ENCODE measurements at places on chromosomes 13 and 19.

- H3K27ac ChIP-seq = no peak overlapping the region
- no peak overlapping the region for H3K4me3 ChIP-seq
- no peaks in the 10 kb centered on the region for H3K4me1 ChIP-seq
- H3K27me3 ChIP-seq = peaks cover 26% of the 10 kb centered on the region
Measured at GRCh38 chr19:7692417-7693088, 9.4 kb downstream of the FCER2 start.

- peaks cover 26% of the 10 kb centered on the region for H3K4me1 ChIP-seq
- no peak overlapping the region for H3K27ac ChIP-seq
- no peak for DNase-seq
- H3K36me3 ChIP-seq = no peaks in the 10 kb centered on the region
- no peaks in the 10 kb centered on the region for H3K27me3 ChIP-seq
Measured at GRCh38 chr19:33157906-33158305, 26.0 kb downstream of the WDR88 start.

DNA sequence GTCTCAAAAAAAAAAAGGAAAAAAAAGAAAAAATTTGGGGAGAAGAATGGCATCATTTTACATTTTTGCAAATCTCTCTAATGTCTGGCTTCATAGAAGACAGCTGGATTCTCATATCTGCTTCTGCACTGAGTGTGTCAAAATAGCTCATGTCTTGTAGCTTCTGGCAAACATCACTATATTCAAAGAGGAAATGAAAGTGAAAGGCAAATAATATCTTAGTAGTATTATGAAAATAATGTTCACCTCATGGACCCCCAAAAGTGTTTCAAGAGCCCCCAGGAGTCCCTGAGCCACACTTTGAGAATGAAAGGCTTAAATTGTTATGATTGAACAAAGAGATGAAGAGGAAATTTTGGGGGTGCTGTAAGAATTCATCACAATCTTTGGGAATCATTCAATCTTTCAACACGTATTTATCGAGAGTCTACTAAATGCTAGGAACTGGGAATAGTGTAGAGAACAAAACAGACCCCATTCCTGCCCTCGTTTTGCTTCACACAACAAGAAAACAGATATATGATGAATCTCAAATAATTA, 1.2 kb upstream of the SLC6A16 start:
- DNase-seq = no peak
- H3K4me3 ChIP-seq = no peak overlapping the region
- no peaks in the 10 kb centered on the region for H3K4me1 ChIP-seq
- no peaks in the 10 kb centered on the region for H3K36me3 ChIP-seq
- H3K27ac ChIP-seq = no peak overlapping the region
- H3K27me3 ChIP-seq = no peaks in the 10 kb centered on the region

DNA sequence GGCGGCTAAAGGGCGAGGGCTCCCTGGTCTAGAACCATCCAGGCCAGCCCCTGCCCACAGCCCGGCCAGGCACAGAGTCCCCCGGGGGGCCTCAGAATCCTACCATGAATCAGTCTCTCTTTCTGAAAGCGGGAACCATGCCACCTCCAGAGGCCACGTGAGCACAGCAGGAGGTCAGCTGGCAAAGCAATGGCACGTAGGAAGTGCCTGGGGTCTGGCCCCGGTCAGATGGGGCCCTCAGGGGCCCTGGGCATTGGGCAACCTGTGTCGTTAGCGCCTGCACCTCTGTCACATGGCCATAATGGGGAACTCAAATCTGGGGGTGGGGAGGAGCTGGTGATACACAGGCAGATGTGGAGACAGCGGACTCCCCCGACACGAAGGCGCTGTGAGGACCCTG, 8.8 kb downstream of the MFSD12 start:
- H3K4me3 ChIP-seq = no peak overlapping the region
- H3K36me3 ChIP-seq = peaks cover 65% of the 10 kb centered on the region
- H3K4me1 ChIP-seq = peaks cover 15% of the 10 kb centered on the region
- DNase-seq = no peak

DNA sequence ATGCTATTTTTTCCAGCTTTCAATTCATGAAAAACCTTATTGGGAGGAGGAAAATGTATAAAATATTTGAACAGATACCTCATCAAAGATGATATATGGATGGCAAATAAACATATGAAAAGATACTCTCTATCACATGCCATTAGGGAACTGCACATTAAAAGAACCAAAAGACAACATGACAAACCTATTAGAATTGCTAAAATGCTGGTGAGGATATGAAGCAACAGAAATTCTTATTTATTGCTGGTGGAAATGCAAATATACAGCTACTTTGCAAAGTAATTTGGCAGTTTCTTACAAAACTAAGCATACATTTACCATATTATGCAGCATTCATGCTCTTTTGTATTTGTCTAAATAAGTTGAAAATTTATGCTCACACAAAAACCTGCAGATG, 1783.9 kb upstream of the PCDH20 start:
- H3K36me3 ChIP-seq = no peaks in the 10 kb centered on the region
- H3K4me3 ChIP-seq = no peak overlapping the region
- H3K27ac ChIP-seq = no peak overlapping the region
- no peaks in the 10 kb centered on the region for H3K27me3 ChIP-seq

DNA sequence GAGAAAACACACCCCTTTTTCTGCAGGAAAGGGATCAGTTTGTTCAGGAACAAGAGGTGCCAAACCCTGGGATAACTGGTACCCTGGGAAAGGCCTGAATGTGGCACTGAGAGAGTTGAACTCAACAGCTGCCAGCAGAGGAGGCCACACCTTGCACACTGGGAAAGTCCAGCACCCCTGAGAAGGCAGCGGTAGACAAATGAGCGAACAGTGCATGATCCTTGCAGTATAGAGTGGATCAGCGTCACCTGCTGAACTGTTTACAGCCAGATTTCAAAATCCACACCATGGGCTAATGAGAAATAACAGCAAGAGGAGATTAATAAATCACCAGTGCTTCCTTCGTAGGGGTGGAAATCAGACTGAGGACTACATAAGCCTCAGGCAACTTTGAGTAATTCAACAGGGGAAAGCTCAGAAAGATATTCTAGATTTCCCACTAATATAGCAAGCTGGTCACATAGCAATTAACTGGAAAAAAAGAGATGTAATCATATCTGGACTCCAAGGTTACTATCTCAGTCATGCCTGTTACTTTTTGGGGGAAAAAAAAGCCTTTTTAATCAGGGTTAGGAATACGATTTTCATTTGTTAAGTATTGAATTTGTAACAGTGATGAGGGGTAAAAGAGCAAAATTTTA, 52.0 kb downstream of the DCT start:
- H3K4me3 ChIP-seq = no peak overlapping the region
- no peaks in the 10 kb centered on the region for H3K27me3 ChIP-seq
- no peaks in the 10 kb centered on the region for H3K4me1 ChIP-seq
- no peak overlapping the region for H3K27ac ChIP-seq
- H3K36me3 ChIP-seq = no peaks in the 10 kb centered on the region
- DNase-seq = no peak

DNA sequence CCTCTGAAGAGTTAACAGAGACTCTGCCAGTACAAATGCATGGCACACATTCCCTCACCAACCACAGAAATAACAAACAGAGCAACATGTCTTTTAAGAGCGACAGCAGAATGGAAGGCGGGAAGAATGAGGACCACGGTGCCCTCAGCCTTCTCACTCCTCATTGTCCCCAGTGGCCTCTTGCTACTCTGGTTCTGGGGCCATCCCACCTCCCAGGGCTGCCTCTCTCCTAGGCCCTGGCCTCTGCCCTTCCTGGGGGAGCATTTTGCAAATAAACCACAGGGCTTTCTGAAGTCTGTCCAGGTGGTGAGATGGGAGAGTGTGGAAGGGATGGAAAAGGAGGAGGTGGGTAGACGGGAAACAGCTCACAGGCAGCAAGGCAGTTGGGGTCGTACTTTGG, 28.3 kb downstream of the CYP2B6 start:
- H3K4me1 ChIP-seq = no peaks in the 10 kb centered on the region
- no peak for DNase-seq
- no peaks in the 10 kb centered on the region for H3K36me3 ChIP-seq
- no peak overlapping the region for H3K4me3 ChIP-seq
- H3K27ac ChIP-seq = no peak overlapping the region
- H3K27me3 ChIP-seq = no peaks in the 10 kb centered on the region

DNA sequence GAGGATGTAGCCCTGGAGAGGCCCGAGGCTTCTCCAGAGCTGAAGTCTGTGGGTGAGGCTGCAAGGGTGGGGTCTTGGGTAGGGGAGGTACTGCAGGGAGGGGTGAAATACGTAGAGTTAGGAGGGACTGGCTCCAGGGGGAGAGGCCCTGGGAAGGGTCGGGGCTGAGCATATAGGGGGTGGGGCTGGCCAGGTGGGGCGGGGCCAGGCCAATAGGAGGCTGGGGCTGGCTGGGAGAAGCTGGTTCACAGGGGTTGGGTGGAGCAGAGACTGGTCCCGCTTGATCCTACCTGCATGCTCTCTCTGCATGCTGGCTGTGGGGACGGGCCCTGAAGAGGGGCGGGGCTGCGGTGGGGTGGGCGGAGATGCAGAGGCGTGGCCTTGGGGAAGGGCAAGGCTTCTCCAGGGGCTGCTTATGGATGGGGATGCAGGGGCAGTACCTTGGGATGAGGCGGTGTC, 51.9 kb downstream of the CELF5 start:
- H3K27me3 ChIP-seq = peaks cover 56% of the 10 kb centered on the region
- no peak for DNase-seq
- peak overlapping the region; percentile 12 for H3K4me3 ChIP-seq
- H3K36me3 ChIP-seq = no peaks in the 10 kb centered on the region

DNA sequence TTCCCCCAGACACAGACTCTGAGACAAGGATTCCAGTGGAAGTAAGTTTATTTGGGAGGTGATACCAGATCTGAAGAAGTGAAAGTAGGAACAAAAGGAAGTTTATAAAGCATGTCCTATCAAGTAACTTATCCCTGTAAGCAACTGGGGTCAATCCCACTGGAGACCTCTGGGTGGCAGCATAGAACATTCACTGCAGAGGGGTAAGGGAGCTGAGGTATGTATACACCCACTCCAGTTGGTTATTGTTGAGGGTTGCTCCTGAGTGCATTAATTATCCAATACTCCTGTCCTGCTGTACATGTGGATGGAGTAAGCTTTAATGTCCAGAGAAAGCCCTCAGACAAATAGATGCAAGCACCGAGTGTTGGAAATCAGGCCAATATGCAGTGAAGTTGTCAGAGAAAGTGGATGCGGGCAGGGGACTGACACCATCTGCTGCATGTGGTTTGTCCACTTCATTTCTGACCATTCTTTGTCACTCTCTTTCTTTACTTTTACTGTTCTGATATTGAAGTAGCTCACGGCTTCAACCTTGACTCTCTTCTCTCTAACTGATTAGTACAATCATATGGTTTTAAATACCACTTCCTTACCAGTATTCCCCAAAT, 46.7 kb downstream of the NOTCH3 start:
- no peaks in the 10 kb centered on the region for H3K4me1 ChIP-seq

- peak; percentile 77 for DNase-seq
- H3K4me3 ChIP-seq = no peak overlapping the region
- no peaks in the 10 kb centered on the region for H3K27me3 ChIP-seq
- H3K27ac ChIP-seq = no peak overlapping the region
- peaks cover 16% of the 10 kb centered on the region for H3K4me1 ChIP-seq
Measured at GRCh38 chr19:54517483-54517882, 14.9 kb downstream of the LAIR2 start.

DNA sequence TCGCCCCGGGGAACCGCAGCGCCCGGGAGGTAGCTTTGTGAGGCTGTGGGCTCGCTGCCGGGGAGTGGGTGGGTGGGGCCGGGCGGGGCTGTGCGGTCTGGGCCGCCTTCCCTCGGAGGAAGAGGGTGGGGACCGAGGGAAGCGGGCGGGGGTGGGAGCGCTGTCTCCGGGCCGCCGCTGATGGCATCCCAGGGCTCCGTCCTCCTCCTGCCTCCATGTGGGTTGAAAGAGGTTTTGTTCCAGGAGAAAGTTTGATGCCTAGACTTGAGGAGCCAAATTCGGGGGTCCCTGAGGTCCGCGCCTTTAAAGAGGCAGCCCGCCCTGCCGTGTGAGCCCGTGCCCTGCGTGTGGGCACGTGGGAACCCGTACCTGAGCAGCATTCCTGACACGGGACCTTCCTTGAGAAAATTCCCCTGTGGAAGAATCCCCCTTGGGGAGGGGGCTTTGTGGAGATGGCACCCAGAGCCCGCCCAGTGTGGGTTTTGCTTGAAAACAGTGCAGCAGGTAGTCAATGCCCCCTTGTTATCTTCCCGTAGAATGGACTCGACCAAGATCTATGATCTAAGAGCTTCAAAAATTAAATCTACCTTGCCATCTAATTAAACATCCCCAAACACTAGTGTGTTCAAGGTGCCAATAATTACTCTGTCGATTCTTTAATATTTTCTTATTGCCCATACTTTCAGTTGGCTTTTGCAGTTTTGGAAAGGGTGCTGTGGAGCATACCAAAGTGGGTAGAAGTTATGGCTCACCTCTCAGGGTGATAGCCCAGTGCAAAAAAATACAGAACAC, 107.8 kb downstream of the RXFP2 start:
- no peak overlapping the region for H3K27ac ChIP-seq
- peaks cover 2% of the 10 kb centered on the region for H3K4me1 ChIP-seq
- peaks cover 24% of the 10 kb centered on the region for H3K27me3 ChIP-seq
- no peaks in the 10 kb centered on the region for H3K36me3 ChIP-seq

GRCh38 chr13:111975539-111976473, 91.1 kb upstream of the SOX1 start:
- DNase-seq = no peak
- H3K36me3 ChIP-seq = no peaks in the 10 kb centered on the region

DNA sequence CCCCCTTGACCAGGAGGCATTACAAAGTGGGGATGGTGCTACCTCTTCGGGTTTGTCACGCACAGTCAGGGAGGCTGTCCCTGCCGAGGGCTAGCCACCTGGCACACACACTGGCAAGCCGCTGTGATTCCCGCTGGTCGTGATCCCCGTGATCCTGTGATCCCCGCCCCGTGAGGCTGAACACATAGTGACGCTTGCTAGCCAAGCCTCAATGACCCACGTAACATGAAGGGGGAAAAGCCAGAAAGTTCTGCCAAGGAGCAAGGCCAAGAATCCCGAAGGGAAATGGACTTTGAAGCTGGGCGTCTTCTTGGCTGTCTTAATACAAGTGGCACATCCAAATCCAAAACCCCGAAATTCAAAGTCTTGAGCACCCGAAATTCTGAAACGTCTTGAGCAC, 13.7 kb downstream of the LDLR start:
- no peak overlapping the region for H3K27ac ChIP-seq
- H3K4me1 ChIP-seq = no peaks in the 10 kb centered on the region
- no peak for DNase-seq
- H3K27me3 ChIP-seq = no peaks in the 10 kb centered on the region
- H3K36me3 ChIP-seq = peaks cover 34% of the 10 kb centered on the region
- no peak overlapping the region for H3K4me3 ChIP-seq

DNA sequence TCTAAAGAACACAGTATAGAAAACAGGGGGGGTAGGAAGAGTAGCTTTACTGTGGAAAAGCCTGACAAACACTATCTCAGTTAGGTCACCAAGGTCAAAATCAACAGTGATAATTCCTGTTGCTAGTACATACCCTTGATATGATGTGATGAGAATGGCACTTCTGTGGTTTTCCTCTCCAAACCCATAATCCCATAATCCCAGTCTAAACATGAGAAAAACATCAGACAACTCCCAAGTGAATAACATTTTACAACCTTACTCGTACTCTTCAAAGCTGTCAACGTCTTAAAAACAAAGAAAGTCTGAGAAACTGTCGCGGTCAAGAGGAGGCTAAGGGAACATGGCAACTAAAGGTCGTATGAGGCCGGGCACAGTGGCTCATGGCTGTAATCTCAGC, 137.6 kb downstream of the FOXO1 start:
- no peak for DNase-seq
- no peaks in the 10 kb centered on the region for H3K36me3 ChIP-seq
- no peaks in the 10 kb centered on the region for H3K27me3 ChIP-seq
- H3K27ac ChIP-seq = no peak overlapping the region
- H3K4me3 ChIP-seq = no peak overlapping the region
- no peaks in the 10 kb centered on the region for H3K4me1 ChIP-seq

GRCh38 chr19:42099336-42099925, 23.5 kb downstream of the ZNF574 start:
- no peak for DNase-seq
- H3K4me3 ChIP-seq = no peak overlapping the region
- no peak overlapping the region for H3K27ac ChIP-seq
- no peaks in the 10 kb centered on the region for H3K27me3 ChIP-seq
- no peaks in the 10 kb centered on the region for H3K36me3 ChIP-seq
- no peaks in the 10 kb centered on the region for H3K4me1 ChIP-seq
